ENCODE measurements at places on chromosomes 1 and 21. TPM values are rescaled to one million over a fixed set of nuclear protein-coding genes. Genes with fewer than 3 reads are reported as not detected.

Gene TNFSF4
- 2.4 TPM for polyA plus RNA-seq

Gene OR2L8
- polyA plus RNA-seq: not detected

Gene SYT14
- polyA plus RNA-seq: 2.0 TPM

DNA sequence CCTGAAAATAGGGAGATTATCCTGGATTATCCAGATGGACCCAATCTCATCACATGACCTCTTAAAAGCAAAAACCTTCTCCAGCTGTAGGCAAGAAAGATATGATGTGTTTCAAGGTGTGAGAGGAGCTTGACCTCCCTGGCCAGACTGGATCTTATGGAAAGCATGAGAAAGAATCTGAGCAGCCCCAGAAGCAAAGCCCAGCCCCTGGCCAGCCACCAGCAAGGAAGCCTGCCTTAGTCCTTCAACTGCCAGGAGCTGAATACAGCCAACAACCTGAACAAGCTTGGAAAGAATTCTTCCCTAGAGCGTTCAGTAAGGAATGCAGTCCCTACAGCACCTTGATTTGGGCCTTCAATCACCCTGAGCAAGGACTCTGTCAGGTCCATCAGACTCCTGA, 375.0 kb upstream of the CHRM3 start:
- DNase-seq: peak; percentile 18

- DNase-seq: peak; percentile 11
These were observed 186.8 kb downstream of the SMYD3 start for GRCh38 chr1:246320286-246320685.

GRCh38 chr1:241240069-241240468, 116.9 kb downstream of the RGS7 start:
- no peak for DNase-seq

- DNase-seq: no peak
These were observed 142.0 kb upstream of the COA6 start for GRCh38 chr1:234231061-234231892.

DNA sequence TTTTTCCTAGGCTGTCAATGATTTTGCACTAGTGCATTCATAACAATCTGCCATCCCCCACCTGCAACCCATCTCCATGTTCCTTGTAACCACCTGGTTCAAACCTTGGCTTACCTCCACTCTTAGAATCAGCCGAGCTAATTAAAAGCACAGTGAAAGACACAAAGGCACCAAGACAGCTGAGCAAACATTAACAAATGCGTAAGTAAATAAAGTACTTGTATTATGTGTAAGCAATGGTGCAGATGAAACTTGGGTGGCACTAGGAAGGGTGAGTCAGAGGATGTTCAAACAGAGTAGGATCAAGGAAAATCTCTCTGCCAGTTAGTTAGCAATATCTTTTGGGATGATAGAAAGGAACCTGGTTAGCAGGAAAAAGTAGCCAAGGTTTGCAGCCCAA, 5.1 kb upstream of the FOXJ3 start:
- no peak for DNase-seq

DNA sequence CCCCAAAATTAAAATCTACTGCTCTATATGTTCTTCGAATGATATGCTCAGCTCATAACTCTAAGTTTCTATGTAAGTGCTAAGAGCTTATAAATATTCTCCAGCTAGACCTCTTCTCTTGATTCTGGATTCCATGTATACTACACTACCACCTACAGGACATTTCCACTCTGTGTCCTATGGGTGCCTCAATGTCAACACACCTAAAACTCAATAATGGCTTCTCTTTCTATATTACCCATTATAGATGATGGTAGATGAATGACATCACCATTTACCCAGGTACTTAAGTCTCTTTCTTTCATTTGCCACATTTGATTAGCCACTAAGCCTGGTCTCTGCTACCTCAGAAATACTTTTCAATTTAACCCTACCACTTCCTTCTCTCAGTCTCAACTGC, 41.3 kb downstream of the TBX19 start:
- DNase-seq: peak; percentile 40

DNA sequence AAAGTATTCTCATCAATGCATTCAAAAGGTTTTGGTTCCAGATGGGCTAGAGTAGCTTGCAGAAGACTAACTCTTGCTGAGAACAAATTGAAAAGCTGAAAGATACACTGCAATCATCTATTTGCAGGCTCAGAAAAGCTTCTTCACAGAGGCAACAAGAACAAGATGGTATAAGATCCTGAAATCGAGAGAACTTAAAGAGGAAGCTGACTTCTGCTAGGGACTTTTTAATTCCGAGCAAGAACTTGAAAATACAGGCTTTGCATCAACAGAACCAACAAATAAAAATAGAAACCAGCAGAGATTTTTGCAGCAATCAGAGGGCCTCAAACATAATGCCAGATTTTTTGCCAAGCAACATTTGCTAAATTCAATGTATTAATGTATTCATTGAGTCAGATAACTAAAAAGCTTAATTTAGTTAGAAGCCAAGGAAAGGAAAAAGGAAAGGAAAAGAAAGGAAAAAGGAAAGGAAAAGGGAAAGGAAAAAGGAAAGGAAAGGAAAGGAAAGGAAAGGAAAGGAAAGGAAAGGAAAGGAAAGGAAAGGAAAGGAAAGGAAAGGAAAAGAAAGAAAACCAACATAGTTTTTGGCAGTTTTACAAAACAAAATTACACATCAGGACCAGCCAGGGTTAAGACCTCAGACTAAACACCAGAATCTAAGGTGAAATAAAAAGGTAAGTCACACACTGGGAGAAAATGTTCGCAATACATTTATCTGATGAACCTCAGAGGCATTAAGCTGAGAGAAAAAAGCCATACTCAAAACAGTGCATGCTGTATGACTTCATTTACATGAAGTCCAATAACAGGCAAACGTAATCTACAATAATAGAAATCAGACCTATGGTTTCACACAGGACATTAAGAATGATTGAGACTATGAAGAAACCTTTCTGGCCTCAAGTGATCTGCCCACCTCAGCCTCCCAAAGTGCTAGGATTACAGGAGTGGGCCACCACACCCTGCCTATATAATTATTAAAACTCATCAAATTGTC, 42.6 kb downstream of the FAF1 start:
- DNase-seq: no peak

DNA sequence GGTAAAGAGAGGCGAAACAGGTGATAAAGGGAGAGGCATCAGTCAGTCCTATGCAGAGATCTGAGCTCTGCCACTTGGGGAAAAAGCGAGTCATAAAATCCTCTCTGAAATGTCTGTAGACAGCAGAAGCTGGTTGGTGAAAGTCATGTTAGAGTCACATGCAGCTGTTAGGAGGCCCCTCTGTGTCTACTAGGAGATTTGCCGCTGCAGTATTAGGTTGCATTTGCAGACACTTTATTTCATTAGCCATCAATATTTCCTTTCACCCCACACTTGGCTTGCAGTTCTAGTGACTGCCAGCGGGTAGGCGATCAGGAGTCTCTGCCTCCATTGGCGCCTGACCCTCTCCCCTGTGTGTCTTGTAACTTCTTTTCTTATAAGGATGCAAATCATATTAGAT, 16.2 kb downstream of the ATP1A4 start:
- DNase-seq: peak; percentile 51
